GM10248 (cell line): ENCODE measurements at places on chromosomes 16 and 17.
A peak's percentile ranks its signal among the peaks of the same experiment; 100 is the strongest.

DNA sequence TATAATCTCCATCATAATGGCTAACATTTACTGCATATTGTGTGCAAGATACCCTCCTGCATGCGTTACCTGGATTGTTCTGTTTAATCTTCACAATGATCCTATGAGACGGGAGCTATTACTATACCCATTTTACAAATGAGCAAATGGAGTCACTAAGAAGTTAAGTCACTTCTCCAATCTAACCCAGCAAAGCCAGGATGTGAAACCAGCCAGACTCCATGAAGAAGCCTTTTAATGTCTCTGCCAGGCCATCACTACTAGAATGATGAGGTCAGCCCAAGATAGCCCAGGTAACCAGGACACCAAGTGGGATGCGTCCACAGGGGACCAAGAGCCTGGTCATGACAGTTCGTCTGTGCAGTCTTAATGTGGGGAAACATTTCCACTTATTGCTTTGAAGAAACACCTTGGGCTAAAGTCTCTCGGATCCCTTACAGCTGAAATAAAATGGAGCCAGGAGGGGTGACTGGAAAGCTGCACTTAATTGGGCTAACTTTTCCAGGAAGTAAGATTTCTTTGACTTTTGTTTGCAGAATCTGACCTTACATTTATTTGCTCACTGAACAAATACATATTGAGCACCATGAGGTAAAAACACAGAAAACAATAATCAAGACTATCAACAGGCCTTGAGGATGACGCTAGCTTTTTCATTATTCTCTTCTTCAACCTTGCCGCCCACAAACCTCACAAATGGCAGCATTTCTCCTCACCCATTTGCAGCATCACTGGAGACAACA, 926 bp upstream of the SHCBP1 start:
- DNase-seq: no peak

- DNase-seq: no peak
Measured at GRCh38 chr17:61519754-61520440, 67.7 kb downstream of the TBX4 start.

GRCh38 chr17:69441179-69441578, 26.7 kb downstream of the MAP2K6 start:
- no peak for DNase-seq

DNA sequence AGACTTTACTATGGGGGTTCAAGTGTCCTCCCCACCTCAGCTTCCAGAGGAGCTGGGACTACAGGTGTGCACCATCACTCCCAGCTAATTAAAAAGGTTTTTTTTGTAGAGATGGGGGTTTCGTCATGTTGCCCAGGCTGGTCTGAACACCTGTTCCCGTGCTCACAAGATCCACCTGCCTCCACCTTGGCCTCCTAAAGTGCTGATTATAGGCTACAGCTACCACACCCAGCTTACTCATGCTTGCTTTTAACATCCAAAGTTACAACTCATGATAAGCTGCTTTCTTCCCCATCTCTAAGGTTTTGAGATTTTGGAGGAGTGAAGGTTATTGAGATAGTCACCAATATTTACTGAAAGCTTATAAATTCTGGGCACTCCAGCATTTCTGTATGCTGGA, 2.6 kb downstream of the NUP88 start:
- DNase-seq: no peak

GRCh38 chr17:50573866-50574611, 13.5 kb downstream of the CACNA1G start:
- DNase-seq: no peak

GRCh38 chr16:2769675-2770056, 7.4 kb downstream of the ELOB start:
- DNase-seq: no peak

DNA sequence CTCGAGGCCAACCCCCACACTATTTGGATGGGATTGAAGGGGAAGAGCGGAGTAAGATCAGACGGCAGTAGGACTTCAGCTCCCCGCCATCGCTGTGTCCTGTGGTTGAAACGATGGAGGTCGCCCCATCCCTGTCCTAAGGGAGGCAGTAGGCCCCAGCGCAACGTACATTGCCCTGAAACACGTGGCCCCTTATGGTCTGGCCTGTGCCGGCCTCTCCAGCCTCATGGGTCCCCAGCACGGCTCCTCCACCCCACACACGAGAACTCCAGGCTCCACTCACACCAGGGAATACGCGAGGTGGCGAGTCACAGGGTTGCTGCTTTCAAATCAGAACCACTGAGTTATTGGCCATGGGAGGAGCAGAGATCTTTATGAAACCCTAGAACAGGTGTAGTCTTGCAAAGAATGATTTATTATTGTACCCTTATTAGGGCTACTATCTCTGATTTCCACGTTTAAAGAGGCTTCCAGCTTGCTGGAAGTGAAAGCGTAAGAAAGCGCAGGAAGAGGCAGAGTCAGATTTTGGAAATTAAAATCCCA, 669 bp upstream of the DCTPP1 start:
- no peak for DNase-seq

GRCh38 chr17:4154201-4154600, 11.2 kb downstream of the CYB5D2 start:
- no peak for DNase-seq

- no peak for DNase-seq
Measured at GRCh38 chr17:49482144-49482817, 12.8 kb upstream of the NGFR start.

DNA sequence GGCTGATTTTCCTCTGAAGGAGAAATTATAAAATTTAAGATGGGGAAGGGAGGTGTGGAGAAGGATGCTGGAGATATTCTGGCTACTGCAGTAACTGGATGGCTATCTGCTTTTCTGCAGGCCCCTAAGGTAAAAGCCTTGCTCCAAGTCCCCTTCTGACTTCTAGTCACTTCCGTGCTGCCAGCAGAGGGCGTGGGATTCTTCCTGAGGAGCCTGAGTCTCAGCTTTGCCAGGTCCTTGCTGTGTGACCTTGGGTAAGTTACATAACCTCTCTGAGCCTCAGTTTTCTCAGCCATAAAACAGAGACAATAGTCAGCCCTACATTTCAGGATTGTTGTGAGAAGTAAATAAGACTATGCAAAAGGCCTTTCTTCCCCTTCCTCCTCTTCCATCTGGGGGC, 24.3 kb upstream of the TMEM220 start:
- DNase-seq: peak; percentile 32
